ENCODE measurements at places on chromosomes 13 and 19.
A peak's percentile ranks its signal among the peaks of the same experiment; 100 is the strongest.

GRCh38 chr19:1757468-1758230, 4.3 kb downstream of the ONECUT3 start:
- no peak for DNase-seq

- DNase-seq: no peak
Observed at GRCh38 chr19:47651132-47651531, 42.2 kb downstream of the BICRA start.

DNA sequence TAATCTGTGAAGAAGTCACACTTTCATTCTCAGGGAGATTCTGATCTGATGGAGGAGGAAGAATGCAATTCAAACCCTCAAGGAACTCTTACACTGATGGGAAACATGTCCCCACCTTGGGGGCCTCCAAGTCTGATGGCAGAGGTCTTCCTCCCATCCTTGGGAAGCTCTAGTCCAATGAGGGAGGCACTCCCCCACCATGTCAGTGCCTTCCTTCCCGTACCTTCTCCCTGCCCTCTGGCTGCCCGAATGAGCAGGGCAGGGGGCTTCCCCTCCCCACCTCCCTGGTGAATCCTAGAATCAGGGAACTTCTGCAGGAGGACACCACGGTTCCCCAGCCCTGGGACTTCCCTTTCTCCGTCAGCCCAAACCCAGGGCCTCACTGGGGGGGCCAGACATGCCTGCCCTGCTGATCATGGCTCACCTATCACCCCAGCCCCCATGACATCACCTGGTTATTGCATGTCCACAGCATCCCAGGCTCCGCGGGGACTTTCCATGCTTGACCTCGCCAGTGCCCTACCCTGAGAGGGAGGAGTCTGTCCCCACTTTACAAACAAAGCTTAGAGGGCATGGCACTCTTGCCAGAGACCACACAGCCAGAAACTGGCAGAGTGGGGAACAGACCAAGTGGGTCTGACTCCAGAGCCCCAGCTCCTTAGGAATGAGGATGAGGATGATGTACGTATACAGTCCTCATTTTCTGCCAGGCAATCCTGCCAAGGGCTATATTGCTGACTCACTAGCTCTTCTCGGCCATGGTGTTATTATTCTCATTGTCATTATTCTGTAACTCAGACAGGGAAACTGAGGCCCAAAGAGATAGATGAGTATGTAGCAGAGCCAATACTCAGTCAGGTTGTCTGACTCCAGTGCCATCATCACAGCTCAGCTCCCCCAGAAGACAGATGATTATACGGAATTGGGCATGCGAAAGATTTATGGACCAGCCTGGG, 9.6 kb upstream of the BCL3 start:
- DNase-seq: no peak

DNA sequence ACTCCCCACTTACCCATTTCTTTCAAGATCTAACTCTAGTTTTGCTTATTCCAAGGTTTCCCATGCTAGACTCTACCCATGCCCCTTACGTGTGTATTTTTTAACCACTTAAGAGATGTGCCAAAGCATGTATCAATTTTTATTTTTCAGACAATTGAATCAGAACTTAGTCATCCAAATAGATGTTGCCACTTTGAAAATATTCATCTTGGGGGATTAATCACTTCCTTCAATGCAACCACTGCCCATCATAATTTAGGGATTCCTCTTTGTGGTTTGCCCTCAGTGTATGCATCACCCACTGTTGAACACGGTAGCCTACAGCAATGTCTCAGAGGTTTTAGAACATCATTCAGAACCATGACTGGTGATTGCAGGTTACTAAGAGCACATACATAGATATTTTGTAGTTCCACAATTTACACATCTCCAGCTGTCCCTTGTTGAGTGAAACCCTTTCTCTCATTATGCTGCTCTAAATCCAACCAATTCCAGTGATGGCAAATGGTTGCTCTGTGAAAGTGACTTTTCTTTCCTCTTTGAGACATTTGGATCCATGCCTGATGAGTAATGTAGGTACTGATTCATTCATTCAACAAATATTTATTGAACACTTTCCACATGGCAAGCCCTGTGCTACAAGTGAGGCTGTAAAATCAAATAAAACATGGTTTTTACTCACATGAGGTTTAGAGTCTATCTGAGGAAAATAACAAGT, 60.6 kb upstream of the SERP2 start:
- no peak for DNase-seq

GRCh38 chr19:30049226-30049625, 107.2 kb downstream of the URI1 start:
- DNase-seq: no peak

GRCh38 chr19:31300422-31300821, 48.8 kb downstream of the TSHZ3 start:
- DNase-seq: no peak

GRCh38 chr13:88071371-88071770, 400.2 kb downstream of the SLITRK5 start:
- no peak for DNase-seq

DNA sequence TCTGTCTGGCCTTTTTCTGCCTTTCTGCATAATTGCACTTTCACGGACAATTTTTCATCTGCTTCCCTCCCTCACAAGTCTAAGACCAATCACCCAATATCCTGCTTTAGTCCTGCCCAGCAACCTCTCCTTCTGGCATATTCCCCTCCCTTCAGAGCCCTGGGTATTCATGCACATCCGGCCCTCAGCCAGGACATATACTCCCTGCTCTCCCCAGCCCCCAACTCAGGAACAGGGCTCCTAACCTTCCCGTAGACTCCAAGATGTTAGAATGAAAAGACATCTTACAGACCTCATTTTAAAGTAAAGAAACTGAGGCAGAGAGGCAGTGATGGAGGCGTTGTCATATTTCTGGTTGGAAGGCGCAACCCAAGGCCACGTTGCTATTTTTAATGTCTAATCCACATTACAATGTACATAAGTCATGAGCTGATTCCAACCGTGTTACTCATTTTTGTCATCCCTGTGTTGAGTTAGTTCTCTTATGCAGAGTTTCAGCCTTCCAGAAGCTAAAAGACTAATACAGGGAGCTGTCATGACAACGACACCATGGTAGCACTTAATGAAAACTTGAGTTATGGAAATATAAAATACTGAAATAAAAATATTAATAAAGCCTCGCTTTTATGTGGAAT, 209.2 kb downstream of the TSHZ3 start:
- DNase-seq: no peak

- DNase-seq: no peak
Observed at GRCh38 chr19:52219611-52220010, 29.8 kb downstream of the PPP2R1A start.

DNA sequence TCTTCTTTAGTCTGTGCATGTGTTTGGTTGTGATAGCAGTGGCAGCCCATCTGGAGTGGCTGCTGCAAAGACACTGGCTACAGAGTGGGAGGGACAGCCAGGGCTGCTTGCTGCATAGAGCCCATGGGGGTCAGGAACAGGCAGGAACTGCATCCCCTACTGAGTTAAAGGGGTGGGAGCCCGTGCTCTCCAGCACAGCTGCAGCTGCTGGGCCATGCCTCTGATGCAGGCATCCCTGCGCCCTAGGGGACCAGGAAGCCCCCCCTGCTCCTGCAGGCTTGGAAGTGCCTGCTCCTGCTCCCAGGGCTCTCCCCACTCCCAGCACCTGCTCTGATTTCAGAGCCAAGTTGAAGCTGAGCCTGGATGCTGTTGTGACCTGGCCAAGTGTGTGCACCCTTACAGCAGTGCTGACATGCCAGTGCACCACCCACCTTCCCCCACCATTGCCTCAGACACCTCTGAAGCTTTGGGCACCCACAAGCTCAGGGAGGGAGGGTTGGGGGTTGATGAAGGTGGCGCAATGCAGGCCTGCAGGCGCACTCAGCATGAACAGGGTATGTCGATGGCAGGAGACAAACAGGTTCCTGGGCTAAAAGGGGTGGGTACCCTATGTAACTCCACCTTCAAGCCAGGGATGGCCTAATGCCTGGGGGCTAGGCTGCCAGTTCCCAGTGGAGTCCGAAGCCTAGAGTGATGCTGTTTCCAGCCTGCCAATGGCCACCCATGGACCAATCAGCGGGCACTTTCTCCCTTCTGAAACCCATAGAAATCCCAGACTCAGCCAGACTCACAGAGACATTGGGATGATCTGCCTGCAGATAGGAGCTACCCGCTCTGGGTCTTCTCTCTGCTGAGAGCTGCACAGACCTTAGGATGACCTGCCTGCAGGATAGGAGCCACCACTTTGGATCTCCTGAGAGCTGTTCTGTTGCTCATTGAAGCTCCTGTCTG, 919.9 kb upstream of the MIR17HG start:
- DNase-seq: peak; percentile 2

GRCh38 chr19:48452289-48453190, 2.8 kb upstream of the KCNJ14 start:
- DNase-seq: no peak

Measured in NCI-H345 (cell line).